Dorsolateral prefrontal cortex (tissue), 122 donors: ENCODE measurements at places on chromosomes 3 and 15.

DNA sequence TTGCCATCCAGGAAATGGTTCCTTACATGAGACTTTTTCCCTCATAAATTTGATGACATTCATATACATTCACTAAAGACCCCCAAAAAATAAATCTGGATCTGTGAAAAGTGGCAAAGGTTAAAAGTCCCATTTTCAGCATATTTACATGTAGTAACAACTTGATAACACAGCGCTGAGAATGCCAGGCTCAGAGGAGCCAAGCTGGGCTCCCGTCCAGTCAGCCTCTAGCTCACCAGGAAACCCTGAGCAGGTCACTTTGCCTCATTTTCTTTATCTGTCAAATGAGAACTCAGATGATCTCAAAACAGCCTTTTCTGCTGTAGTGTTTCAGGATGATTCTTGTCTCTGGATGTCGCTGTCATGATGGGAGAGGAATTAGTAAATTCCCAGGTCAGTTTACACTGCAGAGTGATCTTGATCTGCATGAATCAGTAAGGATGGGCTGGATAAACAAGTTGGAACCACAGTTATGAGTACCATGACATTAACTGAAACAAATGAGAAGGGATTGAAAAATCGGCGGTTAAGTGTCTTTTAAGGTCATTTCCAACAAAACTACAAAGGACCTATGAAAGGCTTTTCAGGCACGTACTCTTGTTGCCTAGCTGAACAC lies 82.8 kb downstream of the PPARG start:
- DNase-seq = no peak

DNA sequence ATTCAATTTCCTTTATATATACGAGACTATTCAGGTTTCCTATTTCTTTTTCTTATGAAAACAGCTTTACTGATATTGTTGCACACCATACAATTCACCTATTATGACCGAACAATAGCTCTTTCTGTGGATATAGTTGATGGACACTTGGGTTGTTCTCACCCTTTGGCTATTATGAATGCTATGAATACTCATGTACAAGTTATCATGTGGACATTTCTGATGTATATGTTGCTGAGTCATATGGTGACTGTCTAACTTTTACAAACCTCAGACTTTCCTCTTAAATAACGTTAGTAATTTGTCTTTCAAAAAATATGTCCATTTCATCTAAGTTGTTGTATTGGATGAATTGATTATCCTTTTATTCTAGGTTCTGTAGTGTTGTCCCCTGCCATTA lies 15.7 kb upstream of the USF3 start:
- no peak for DNase-seq

DNA sequence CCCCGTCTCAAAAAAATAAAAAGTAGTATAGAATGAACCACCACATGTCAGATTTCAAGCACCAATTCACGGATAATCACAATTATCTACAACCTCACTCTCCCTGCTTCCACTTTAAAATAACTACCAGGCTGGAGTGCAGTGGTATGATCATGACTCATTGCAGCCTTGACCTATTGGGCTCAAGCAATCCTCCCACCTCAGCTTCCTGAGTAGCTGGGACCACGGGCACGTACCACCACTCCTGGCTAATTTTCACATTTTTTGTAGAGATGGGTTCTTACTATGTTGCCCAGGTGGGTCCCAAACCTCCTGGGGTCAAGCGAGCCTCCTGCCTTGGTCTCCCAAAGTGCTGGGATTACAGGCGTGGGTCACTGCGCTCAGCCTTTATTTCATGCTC lies 38.1 kb upstream of the LDHAL6B start:
- no peak for DNase-seq

DNA sequence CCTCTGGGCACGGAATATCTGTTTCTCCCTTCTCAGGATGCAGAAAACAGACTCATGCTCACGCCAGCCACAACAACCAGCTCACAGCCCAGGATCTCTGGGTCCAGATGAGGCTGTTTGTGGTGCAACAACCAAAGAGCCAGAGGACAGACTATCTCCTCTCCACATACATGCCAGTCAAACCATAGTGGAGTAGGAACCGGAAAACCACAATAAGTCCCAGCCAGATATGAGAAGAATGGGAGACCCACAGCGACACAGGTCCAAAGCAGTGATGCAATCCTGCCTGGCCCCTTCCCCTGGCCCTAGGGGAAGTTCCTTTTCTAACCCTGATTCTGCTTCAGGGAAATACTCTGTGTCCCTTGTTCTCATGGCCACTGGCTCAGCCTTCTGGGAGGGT lies 27.6 kb downstream of the MEX3B start:
- DNase-seq = no peak

DNA sequence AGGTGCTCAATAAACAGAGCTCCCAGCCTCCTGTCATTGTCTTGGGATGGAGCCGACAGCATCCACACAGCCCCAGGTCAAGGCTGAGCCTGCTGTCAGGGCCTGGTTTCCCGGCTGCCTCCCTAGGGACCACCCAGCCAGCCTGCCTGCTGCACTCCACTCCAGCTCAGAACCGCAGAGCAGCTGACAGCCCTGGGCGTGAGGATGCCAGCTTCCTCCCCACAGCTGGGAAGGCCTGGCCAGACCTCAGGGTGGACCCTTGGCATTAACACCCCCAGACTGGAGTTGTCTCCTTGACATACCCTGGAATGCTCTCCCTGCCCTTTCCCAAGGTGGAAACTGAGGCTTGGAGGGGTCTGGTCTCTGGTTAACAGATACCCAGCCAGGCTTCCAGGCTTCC lies 112.0 kb downstream of the WNT7A start:
- no peak for DNase-seq

DNA sequence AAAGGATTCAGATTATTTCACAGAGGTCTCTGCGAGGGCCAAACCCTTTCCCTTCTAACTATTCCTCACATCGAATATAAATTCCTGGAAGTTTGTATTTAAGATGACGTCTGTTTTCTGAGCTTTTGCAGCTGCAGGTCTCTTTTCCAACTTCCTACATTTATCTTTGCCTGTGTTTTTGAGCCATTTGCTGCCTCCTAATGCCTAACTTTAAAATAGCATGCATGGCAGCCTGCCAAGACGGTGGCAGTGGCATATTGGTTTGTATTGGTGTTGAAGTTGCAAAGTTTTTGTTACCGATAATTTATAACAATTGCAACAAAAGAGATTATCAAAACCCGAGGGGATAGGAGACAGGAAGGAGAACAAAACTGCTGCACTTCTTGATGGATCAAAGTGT lies 187.1 kb upstream of the DNAJC19 start:
- DNase-seq = peak; percentile 76

GRCh38 chr15:76343313-76343996 lies 6.9 kb downstream of the ISL2 start:
- DNase-seq = no peak

DNA sequence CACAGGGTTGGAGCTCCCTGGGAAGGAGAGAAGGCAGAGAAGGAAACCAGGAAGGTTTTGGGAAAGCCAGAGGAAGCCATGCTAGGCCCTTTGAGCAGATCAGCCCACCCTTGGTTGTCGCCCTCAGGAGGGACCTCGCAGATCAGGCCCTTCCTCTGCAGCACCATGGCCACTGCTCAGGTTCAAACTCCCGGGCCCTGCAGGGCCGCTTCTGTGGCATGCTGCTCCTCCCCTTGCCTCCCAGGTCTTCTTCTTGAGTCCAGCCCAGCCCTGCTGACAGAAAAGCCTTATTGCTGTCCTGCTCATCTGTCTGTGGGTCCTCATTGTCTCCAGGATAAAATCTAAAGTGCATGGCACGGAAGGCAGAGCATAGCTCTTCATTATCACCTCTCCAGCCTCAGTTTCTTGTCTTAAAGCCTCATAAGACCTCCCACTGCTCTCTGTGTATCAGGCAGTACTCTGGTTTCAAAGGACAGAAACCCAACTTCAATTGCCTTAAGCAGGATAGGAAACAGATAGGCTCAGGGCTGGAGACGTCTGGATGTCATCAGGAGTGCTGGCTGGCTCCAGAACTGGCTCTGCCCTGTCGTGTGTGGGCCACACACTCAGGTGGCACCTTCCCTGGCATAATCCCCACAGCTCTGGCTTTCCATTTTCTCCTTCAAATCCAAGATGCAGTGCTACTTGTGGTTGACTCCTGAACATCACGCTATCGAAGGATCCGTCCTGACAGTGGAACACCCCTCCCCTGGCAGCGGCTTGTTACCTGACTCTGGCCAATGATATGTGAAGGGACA lies 118.5 kb downstream of the EEFSEC start:
- no peak for DNase-seq

- no peak for DNase-seq
Observed at GRCh38 chr3:186453531-186453930, 90.6 kb downstream of the CRYGS start.

GRCh38 chr15:29734917-29735572 lies 87.2 kb downstream of the TJP1 start:
- DNase-seq = no peak

- DNase-seq = no peak
Observed at GRCh38 chr15:65372787-65373067, 5.1 kb downstream of the IGDCC3 start.

DNA sequence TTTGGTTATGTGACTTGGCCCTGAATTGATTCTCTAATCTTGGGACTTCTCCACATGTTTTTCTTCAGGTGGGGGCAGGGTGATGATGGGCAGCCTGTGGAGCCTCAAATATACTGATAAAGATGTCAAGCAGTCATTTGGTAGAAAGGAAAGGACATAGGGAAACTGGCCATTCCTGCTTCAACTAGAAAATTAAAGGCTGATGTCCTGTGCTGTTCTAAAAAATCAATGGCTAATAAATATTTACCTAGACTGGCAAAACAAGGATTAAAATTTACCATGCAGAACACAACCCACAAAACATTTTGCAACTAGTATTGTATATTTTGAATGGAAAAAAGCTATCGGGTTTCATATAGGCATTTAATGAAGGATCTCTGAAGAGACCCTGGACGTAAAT lies 133.7 kb downstream of the GADL1 start:
- no peak for DNase-seq

- DNase-seq = no peak
Observed at GRCh38 chr3:57797701-57798487, 41.8 kb downstream of the SLMAP start.

DNA sequence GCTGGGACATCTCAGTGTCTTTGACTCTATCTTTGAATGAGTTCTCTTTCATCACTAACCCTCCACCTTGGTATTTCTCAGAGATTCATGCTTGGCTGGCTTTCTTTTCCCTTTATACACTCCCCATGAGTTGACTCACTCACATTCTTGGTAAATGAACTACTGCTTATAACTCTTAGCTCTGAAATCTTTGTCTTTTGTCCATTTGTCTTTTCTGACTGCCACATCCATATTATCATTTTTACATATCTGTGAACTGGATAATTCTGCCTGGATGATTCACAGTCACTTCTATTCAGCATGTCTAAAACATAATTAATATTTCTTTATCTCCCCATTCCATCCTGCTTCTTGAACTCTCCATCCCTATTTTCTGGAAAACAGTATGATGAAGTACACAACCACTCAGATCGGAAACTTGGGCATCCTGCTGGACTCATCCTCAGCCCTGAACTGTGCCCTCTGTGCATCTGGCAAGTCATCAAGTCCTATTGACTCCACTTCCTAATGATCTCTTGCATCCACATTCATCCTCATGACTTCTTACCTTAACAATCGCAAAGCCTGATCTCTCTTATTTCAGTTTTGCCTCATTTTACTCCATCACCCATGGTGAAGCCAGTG lies 66.9 kb downstream of the KCNAB1 start:
- no peak for DNase-seq

- no peak for DNase-seq
Observed at GRCh38 chr3:65641777-65642176, 396.9 kb downstream of the MAGI1 start.

DNA sequence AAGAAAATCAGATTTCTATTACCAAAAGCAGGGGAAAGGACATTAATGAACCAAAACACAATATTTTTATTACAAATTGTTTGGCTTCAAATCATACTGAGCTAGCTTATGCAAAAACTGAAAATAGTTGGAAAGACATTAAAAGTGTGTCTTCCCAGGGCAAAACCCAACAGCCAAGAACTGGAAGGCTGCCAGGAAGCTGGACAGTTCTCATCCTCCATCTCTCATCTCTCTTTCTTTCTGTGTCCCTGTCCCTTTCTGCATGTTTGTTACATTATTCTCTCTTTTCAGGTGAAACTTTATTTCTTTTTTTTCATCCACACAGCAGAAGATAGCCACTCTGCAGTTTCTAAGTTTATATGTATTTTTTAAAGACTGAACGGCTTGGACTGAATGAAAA lies 41.1 kb upstream of the SNTN start:
- DNase-seq = no peak

DNA sequence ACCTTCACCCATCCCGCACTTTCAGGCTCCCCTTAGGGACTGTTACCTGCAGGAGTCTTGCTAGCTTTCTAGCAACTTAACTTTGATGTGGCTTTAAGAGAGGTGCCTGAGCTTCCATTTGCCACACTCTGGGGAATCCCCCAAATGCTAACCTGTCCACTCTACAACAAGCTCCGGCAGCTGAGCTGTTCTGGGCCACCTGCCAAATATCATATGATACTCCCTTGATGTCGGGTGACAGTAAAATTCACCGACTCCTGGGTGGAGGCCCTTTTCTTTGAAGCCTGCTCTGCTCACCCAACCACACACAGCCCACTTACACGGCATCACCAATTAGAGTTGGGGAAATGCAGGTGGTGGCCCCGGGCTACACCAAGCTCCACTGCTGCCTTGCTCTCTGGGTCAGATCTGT lies 38.0 kb upstream of the XCR1 start:
- DNase-seq = no peak

DNA sequence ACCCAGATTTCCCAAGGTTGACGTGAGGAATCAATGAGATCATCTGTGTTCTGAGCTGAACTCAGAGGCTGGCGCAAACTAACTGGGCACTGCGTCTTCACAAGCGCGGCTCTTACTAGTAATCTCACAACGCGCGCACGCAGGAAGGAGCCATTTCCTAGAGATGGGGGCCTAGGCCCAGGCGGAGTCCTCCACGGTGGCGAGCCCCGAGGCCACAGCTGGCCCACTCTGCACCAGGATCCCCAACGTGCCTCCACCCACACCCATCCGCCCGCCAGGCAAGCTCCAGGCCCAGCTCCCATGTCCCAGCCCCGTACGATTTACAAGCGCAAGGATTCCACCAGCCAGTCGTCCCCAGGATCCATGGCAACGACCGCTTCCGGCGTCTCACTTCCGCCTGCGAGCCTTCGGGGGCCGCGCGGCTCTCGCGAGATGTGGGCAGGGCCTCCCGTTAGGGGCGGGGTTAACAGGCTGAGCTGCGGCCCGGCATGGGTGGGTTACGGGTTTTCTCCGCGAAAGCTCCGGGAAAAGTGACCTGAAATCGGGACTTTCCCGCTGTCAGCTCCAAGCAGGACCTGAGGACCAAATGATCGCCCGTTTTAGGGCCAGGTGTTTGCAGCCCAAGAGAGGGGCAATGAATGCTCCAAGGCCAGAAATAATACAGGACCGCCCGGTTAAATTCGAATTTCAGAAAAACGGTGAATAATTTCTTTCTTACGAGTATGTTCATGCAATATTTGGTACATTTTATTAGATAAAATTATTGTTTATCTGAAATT lies at the start of gene WDR73:
WDR73 (minus strand) TSS at position 374 of the 779 bp plus-strand sequence; CDS start at position 365, 9 bp downstream.
- peak; percentile 99 for DNase-seq
